ENCODE measurements at places on chromosomes 3 and 15.
A peak's percentile ranks its signal among the peaks of the same experiment; 100 is the strongest.

DNA sequence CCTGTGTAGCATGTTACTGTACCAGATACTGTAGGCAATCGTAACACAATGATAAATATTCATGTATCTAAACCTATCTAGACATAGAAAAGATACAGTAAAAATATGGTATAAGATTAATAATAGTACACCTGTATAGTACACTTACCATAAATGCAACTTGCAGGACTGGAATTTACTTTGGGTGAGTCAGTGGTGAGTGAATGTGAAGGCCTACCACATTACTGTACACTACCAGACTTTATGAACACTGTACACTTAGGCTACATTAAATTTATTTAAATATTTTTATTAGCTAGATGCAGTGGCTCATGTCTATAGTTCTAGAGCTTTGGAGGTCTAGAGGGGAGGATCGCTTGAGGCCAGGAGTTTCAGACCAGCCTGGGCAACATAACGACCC, 186.6 kb upstream of the ROPN1 start:
- no peak for DNase-seq

DNA sequence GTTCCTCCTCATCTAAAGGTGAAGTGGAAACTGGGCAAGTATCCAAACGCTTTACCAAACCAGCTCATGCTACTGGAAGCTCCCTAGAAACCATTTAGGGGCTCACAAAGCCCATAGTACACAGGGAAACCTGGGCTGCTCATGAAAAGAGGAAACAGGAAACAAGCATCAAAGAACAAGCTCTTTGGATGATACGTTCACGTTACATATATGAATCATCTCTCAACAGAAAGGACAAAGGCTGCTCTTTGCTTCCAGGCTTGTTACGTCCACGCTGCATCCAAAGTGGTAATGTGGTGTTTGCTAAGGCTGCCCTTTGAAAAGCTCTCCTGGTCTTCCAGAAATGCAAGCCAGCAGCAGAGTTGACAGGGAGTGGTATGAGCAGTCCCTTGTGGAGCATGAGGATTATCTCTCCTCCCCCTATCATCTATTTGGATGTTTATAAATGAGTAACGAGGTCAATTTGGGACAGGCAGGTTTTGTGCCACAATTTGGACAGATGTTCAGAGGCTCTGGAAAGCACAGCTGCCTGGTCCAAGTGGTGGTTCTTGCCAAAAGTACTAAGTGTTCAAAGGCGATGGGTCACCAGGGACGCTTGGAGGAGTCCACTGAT, 98.0 kb upstream of the RORA start:
- no peak for DNase-seq

DNA sequence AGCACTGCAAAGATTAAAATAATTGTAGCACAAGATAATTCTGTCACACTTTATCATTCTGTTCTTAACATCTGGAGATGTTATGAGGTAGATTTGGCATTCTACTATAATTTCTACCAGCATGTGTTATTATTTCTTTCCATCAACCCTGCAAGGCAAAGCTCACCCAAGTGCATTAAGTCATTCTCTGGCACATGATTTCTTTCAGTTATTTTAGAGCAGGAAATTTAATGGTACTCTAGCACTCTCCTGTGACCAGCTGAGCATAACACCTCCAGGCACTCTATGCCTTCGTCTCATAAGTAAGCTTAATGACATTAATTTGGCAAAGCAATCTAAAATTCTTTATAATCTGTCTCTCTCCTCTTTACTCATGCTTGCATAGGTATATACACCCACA, 300.2 kb upstream of the GPR149 start:
- DNase-seq: peak; percentile 55

DNA sequence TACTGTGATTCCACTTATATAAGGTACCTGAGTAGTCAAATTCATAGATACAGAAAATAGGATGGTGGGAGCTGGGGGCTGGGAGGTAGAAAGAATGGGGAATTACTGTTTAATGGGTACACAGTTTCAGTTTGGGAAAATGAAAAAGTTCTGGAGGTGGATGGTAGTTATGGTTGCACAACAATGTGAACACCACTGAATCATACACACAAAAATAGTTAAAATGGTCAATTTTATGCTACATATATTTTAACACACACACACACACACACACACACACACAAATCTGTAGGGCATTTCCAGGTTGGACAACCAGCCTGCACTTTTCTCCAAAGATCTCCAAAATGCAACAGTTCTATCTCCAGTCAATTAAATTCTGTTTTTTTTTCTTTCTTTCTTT, 1.4 kb downstream of the CCDC32 start:
- DNase-seq: no peak

- no peak for DNase-seq
Measured at GRCh38 chr3:174419216-174419615, 439.9 kb upstream of the NAALADL2 start.

- DNase-seq: no peak
Measured at GRCh38 chr3:188259191-188259590, 105.2 kb downstream of the LPP start.

DNA sequence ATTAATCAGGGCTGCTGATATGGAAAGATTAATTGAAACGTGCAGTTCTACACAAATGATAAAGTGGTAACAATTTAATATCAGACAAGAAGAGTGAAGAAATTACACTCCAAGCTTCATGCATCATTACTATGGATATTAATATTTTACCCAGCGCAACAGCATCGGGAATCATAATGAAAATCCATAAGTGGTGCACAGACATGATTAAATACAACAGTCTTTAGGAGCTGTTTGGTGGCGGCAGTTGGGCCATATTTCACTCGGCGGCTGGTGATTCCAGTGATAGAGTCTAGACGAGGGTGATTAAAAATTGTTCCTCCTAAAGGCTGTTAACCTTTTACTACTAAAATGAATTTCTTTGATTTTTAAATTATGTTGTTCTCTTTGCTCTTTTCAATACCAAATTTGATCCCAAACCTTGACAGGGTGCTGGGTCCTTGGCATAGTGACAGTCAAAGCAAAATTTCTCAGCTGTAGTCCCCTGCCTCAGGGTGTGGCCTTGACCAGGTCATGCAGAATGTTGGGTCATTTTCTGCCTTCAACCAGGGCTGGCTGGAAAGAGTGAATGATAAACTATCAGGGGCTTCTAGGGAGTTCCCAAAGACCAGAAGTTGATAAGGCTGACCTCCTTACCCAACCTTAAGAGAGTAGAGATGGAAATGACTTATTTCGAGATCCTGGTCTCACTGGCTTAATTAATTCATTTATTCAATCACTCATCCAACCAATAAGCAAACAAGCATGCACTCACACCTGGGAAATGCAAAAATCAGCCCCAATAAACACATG, 392.0 kb downstream of the IL20RB start:
- DNase-seq: no peak

DNA sequence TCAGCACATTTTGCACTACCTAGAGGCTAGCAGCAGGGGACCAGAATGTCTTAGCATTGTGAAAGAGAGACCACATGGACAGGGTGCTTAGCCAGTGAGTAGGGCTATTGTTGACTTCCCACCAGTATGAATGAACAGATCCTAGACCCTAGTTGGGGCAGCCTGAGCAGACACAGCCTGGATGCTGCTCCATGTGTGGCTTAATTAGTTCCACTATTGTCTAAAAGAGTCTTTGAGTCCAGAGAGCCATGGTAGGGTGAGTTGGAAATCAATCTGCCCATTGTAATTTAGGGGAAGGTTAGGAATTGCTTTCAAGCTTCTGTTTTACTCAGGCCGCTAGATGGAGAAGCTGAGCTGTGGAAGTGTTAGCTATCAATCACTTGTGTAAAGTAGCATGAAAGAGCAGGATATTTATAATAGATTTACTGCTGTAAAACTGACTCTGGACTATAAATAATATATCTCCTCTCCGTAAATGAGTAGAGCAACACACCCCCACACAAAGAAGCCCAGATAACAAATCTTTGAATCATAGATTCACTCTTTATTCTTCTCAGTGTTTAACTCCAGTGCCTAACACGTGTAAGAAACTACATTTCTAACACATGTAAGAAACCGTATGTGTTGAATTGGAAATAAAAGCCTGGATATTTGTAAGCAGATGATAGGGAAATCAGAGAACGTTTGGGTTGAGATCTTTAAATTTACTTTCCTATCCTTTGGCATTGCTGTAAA, 4.1 kb upstream of the GCSAM start:
- peak; percentile 43 for DNase-seq

DNA sequence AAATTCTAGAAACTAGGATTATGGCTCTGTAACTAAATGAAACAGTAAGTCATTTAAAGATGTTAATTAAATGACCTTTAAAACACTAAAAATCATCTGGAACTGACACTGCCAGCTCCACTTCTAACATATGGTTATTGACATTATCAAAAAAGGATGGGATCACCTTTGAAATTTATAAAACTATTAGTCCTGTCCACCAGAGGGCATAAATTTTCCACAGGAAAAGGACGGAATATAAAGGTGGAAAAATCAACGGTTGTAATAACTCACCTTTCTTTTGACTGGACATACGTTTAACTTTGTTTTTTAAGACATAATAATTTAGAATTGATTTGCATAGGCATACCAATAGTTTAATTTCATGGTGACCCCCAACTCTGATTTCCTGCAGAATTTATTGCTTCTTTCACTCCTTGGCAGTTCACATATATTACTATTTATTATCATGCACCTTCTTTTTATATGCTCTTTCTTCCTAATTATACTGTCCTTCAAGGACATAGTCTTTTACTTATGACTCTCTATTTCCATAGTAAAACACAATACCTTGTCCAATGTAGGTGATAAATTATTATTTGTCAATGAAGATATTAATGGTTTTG, 345.7 kb downstream of the CADM2 start:
- DNase-seq: no peak

DNA sequence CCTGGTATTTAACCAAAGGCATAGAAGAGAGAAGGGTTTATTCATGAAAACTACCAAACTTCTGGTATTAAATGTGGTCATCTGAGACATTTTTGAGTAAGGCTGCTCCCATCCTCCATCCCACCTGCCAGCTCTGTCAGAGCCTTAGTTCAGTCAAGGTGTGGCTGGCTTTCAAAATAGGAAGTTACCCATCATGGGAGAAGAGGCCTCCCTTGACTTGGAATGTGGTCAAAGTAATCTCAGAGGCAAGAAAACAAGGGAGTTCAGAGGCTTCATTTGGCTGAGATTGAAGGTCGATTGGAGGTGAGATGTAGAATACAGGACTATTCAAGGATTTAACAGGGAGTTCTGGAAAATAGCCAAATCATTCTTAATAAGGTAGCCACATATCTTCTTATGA, 540.4 kb upstream of the ARRDC4 start:
- no peak for DNase-seq

DNA sequence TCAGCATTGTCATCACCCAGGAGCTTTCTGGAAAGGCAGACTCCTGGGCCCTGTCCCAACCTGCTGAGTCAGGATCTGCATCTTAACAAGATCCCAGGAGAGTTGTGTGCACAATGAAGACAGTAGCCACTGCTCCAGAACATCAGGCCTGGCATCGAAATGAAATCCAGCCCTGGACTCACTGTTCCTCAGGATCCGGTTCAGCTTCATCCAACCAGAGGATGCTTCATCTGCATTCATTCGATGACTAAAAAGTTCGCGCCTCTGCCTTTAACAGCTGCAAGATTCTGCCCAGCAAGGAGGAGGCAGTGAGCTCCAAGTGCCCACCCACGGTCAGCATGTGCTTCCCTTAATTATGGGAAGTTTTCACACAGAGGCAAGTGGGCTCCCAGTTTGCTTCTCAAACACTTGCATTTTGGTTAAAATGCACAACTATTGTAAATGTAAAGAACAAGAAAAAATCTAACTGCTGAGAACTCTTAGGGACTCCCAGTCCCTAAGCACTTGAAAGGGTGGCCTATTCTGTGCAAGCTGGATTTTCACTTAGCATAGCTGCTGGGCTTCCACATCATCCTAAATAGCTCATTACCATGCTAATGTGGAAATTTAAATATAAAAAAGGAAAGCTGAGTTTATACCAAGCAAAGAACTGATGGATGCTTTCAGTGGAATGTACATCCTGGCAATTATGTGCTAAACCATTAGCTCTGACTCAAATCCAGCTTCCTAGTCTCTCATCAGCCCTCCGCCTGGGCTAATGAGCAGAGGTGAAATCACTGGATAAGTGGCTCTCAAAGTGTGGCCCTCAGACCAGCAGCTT, 25.5 kb upstream of the ESYT3 start:
- no peak for DNase-seq

- no peak for DNase-seq
Measured at GRCh38 chr3:4061195-4061594, 242.0 kb upstream of the SETMAR start.

DNA sequence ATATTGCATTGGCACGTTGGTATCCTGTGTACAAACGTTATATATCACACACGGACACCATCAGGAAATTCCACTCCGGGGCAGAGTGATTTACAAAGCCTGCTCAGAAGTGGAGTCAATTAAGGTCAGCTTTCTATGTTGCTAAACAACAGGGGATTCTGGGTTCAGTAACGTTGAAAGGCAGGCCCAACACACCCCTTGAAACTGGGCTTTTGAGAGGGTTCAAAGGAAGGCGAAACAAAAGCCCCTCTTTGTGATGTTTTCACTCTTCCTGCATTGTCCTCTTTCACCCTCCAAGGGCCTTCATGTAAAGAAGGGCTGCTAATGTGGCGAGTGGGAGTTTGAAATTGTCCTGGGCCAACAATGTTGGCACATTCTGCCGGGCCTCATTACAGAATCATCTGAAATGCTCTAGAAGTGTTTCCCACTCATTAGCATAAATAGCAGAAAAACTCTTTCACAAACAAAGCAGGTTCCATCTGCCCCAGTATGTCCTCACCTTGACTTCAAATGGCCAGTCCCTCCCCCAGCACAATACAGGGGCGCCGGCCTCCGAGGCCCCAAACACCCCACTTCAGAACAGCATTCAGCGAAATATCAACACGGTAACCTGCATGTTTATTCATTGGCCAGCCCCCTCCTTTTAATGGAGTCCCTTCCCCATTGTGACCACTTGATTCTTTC, 76.4 kb downstream of the HES1 start:
- DNase-seq: no peak

- DNase-seq: no peak
Measured at GRCh38 chr3:127629467-127630403, 750 bp downstream of the PODXL2 start.

DNA sequence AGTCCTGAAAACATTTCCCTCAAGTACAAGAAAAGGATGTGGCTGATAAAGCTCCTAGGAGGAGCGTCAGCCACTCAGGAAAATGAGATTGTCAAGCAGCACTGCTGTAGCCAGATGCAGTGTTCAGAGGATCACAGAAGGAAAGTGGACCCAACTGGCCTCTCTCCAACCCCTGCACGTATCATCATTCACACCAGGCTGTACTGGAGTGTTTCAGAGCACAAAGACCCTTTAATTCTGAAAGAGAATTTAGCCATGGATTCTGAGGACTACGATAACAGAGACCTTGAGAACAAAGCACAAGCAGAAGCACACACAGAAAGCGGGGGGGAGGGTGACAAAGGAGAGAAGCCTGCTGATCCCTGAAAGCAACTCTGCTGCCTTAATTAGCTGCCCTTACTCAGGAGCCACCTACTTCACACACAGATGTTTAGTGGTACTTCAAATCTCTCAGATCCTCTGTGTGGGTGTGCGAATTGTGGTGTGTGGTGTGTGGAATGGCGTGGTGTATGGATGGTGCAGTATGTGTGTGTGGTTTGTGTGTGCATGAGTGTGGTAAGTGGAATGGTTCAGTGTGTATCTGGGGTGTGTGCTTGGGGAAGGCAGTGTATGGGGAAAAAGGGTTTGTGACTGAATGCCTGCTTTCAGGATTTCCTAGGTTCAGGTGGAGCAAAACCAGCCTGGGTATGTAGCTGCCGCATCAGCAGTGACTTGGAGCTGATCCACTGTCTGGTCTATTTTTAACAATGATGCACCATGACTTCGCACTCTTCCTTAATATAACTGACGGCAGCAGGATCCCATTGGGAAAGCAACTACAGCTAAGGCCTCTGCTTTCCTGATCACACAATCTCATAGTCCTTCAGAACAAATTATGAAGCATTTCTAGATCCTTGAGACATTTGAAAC, 192.5 kb downstream of the RSL24D1 start:
- peak; percentile 79 for DNase-seq
